Hematopoietic multipotent progenitor cell treated with erythropoietin and hydrocortisone succinate and interleukin-3 and kit ligand, for 6 days (in vitro differentiated cells): ENCODE measurements at places on chromosomes 12 and 14.

- DNase-seq: no peak
These were observed 568.6 kb downstream of the ETNK1 start for GRCh38 chr12:23193552-23193951.

DNA sequence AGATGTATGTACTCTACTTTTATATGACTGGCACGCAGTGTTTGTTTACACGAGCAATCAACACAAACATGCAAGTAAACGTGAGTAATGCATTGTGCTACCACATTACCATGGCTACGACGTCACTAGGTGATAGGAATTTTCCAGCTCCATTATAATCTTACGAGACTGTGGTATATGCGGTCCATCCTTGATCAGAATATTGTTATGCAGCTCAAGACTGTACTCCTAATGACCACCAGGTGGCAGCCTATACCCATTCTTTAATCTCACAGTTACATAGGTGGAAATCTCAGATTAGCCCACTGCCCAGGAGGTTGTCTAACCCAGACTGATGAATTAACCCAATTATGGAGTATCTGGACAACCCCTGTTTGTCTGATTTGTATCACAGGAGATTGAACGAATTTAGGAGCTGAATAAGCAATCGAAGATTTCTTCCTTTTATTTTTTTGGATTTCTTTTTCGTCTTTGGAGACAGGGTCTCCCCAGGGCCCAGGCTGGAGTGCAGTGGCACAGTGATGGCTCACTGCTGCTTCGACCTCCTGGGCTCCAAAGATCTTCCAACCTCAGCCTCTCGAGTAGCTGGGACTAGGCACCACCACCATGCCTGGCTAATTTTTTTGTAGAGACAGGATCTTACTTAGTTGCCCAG lies 8.7 kb upstream of the TESPA1 start:
- DNase-seq: peak; percentile 91

GRCh38 chr12:11805043-11805442 lies 155.6 kb downstream of the ETV6 start:
- DNase-seq: peak; percentile 74

GRCh38 chr12:32566663-32567295 lies 112.3 kb upstream of the DNM1L start:
- peak; percentile 41 for DNase-seq

GRCh38 chr12:131883521-131883900 lies 10.9 kb upstream of the ULK1 start:
- no peak for DNase-seq

DNA sequence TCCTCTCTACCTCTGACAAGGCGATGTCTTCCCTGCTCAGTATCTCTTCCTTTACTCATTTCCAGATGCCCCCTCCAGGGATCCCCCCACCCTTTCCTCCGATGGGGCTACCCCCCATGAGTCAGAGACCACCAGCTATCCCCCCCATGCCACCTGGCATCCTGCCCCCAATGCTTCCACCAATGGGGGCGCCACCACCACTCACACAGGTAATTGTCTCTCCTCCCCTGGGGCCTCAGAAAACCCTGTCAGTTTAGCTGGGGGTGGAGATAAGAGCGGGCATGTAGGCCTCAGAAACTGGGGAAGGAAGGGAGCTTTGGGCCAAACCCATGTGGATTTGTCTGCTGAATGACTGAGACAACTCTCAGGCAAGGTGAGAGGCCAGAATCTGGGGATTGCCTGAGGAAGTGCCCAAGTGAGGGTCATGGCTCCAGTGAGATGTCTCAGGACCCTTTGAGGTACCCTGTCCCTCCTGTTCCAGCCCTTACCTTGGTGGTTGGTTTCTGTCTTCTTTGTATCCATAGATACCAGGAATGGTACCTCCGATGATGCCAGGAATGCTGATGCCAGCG lies 8.1 kb downstream of the PRPF40B start:
- peak; percentile 25 for DNase-seq

DNA sequence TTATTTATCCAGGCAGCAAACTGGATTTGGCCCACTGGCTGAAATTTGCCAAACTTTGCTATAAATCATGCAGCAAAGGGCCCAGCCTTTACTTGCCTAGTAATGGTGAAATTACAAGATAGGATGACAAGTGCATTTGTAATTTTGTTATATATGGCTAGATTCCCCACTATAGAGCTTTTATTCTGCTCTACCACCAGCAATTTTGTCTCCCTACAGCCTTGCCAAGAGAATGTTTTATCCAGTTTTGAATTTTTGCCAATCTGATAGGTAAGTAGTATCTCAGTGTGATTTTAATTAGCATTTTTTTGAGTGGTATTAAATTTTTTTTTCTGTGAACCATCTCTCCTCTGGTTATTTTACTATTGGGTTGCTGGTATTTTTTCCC lies 161.6 kb downstream of the SLC41A2 start:
- DNase-seq: no peak

DNA sequence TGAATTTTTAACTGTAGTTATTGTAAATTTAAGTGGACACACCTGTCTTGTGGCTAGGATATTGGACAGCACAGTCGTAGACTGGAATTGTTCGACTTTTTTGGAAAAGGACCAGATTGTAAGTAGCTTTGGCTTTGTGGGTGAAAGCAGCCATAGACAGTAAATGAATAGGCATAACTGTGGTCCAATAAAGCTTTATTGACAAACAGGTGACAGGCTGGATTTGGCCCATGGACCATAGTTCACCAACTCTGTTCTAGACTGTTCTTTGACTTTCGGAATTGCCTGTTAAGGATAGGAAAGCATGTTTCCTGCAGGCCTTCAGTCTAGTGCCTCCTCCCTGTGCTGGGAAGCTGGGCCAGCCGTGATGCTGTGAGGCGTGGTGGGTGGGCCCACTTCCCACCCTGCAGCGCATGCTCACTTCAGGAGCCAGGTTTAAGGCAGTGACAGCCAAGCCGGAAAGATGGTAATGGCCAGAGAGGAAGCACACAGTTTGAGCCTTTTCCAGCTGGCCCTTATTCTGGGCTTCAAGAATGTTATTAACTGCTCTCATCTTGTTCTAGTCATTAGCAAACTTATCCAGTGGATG lies 51.8 kb downstream of the PPP2R5C start:
- no peak for DNase-seq

DNA sequence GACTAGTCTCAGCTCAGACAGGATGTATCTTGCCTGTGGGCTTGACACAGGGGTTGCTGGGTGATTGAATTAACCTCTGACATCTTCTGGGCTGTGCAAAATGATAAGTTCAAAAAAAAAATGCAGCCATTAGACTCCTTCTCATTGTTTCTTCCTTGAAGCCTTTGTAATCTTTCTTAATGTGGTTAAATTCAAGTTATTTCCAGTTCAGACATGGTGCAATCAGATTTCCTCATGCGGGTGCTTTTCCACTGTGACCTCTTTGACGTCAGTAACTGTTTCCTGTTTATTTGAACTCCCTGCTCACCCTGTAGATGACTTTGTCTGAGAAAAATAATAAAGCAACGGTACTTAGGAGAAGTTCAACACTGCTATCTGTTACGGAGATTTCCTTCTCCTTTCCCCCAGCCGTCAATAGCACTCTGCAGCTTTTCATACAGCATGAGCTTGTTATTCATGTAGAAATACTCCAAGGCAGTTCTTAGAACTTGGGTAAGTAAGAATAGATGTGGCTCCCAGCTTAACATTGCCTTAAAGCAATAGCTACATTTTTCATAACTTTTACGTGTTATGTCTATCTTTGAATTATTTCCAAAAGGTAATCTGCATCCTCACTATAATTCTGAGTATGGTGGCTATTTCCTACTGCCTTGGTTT lies 155.5 kb downstream of the PRKCH start:
- DNase-seq: peak; percentile 81

DNA sequence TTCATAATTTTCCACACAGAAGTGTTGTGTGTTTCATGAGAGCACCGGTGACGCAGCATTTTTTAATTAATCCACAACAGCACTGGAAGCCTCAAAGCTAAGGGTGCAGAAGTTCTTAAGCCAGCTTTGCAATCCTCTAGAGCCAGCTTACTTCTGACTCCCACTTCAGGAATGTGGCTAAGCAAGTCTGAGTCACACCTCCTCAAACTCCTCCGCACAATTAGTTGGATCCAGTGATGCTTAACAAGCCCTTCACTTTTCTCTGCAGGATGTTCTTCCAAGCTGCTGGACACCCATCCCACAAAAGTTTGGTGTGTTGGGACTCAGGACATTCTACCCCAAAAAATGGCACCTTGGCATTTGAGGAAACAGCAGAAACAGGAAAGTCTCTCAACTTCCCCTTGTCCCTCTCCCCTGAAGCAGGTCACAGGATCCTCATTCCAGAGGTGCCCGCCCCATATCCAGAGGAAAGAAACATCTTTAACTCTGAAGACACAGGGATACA lies 210.0 kb downstream of the PPM1H start:
- no peak for DNase-seq

DNA sequence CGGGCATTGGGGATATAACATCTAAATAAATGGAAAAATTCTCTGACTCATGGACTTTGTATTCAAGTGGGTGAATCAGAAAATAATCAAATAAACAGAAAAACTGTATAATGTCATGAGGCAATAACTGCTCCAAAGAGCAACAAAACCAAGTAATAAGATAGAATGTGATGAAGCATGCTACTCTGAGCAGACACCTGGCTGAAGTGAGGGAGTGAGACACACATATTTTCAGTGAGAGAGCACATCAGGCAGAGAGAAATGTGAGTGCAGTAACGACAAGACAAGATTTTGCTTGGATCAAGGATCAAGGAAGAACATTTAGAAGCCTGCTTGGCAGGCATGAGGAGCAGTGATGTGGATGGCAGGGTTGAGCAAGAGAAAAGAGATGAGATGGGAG lies 75.8 kb upstream of the CCDC91 start:
- no peak for DNase-seq

- no peak for DNase-seq
These were observed 2.6 kb upstream of the FBRSL1 start for GRCh38 chr12:132487311-132487741.

- peak; percentile 65 for DNase-seq
These were observed 70.1 kb downstream of the SLC6A15 start for GRCh38 chr12:84842406-84843013.

DNA sequence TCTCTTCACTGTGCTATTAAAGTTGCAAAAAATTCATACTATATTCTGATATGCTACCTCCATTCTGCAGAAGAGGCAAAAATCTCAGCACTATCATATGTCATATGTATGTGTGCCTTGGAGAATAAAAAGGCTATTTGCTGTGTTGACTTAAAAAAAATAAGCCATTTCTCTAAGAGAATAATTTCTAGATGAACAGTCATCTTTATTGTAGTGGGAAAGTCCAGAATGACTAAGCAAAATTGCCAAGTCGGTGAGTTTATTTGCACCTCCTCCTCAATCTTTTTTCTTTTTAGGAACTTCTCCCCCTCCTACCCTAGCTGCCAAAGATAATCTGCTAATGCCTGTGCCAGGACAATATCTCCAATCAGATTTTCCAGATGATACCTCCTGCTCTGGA lies 353.8 kb upstream of the FAR2 start:
- DNase-seq: no peak

GRCh38 chr14:47821135-47821534 lies 145.7 kb upstream of the MDGA2 start:
- DNase-seq: no peak

- no peak for DNase-seq
These were observed 24.0 kb upstream of the CLEC4E start for GRCh38 chr12:8564656-8565055.

DNA sequence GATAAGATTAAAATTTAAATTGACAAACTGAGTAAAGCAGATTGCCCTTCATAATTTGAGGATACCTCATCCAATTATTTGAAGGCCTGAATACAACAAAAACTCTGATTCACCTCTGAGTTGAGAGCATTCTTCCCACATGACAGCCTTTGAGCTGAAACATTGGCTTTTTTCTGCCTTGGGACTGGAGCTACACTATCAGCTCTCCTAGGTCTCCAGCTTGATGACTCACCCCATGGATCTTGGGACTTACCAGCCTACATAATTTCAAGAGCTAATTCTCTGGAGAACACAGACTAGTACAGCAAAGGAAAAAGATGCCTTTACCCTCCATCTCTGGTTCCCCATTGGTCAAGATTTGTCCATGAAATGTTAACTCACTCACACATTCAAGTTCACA lies 555.1 kb downstream of the FOXG1 start:
- DNase-seq: no peak

- DNase-seq: no peak
These were observed 10.7 kb downstream of the SLC25A29 start for GRCh38 chr14:100295376-100296105.

DNA sequence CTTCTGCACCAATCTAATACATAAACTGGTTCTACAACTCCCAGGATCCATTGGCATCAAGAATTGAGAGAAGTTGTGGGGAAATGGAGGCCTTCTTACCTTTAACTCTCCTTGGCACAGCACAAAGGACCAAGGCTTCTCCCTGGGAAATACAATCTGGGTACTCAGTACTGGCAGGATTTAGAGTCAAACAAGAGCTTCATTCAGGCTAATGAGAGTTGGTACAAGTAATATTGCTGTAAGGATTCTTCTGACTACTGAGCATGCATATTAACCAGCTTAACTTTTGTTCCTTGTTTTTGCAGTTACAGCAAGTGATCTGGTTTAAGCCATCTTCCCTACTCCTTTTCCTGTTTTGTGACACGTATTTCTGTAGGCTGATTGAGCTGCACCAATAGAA lies 76.2 kb upstream of the FERMT2 start:
- DNase-seq: no peak

- no peak for DNase-seq
These were observed 23.9 kb upstream of the MAP1LC3B2 start for GRCh38 chr12:116535241-116535640.

GRCh38 chr14:56976211-56976610 lies 165.9 kb upstream of the OTX2 start:
- no peak for DNase-seq

GRCh38 chr12:103205906-103206305 lies 248.4 kb downstream of the ASCL1 start:
- DNase-seq: no peak

DNA sequence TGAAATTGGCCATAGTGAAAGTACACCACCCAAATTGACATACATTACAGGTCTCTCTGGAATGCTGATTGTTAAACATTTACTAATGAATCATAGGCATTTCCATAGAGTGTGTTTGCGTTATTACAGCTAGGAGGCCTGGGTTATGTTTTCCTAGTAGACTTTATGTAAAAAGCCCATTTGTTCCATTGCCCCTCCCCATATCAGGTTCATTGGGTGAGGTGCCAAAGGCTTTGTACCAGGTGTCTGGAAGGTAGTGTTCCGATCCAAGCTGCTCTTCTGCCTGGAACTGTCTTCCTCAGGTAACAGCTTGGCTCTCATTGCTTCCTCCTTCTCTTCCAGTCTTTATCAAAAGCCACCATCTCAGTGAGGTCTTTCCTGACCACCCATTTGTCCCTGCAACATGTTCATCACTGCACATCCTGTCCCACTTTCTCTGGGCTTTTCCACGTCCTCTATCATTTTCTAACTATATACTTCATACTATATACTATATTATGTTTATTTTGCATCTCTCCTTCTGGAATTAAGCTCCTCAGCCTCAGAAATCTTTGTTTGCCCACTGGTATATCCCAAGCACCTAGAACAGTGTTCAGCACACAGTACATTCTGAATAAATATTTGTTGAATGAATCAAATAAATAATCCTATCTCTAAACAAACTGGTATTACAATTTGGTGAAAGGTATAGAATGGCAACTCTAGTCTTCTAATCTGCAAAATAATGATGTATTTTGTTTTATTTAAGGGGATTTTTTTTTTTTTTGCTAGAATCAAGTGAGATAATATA lies 252.3 kb downstream of the KTN1 start:
- DNase-seq: no peak
